ENCODE measurements at places on chromosomes 4 and X.
A peak's percentile ranks its signal among the peaks of the same experiment; 100 is the strongest.

- DNase-seq: no peak
Observed at GRCh38 chr4:155658681-155659064, 8.0 kb upstream of the GUCY1A1 start.

DNA sequence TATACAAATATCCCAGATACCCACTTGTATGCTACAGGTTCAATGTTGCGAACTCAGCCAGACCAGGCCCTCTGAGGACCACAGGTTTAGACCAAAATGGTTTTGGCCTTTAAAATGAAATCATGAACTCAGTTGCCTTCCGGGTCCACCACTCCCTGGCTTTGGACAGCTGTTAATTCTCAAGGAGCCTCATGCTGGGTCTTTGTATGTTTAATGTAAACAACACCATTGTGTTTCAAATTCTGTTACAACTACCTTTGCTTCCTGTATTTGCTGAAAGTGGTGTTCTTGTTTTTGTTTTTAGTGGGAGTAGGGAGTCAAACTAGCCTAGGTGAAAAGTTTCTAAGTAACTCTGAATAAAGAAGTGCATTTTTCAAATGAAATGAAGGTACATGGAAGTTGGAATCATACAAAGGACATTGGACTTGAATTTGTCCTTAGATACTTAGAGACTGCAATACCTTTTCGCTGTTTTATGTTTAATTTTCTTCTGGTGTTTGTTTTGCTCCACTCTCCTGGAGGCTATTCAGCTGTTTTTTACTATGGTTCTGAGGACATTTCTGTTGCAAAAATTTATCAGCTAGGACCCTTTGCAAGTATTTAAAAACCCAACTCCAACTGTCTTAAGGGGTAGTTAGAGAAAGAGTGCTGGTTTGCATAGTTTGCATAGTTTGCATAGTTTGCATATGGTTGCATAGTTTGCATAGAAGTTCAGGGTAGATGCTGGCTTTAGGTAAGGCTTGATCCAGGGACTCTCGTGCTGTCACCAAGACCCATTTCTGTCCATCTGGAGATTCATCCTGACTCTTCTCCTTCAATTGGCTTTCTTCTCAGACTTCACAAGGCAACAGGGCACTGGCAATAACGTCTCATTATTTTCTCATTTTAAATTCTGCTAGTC lies 70.1 kb downstream of the MID1IP1 start:
- DNase-seq: no peak

DNA sequence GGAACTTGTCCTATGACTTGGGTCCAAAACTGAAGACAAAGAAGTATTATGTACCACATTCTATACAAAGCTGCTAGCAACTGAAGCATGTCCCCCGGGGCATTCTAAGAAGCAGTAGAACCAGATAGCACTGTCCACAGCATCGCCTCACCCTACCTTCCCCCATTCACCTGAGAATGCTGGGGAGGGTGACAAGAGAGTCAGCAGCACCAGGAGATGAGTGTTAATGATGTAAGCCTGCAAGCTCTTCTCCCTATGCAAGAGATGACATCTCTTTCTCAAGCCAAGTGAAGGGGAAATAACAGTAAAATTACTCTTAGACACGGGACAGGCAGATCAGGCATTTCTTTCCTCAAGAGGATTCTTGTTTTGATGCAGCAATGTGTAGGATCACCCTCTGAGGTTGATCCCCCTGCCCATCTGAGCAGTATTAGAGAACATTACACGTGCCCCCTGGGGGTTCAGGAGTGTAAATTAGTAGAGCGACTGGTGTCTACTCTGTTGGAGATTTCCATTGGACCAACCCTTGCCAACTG lies 13.9 kb upstream of the TLR1 start:
- DNase-seq: no peak

DNA sequence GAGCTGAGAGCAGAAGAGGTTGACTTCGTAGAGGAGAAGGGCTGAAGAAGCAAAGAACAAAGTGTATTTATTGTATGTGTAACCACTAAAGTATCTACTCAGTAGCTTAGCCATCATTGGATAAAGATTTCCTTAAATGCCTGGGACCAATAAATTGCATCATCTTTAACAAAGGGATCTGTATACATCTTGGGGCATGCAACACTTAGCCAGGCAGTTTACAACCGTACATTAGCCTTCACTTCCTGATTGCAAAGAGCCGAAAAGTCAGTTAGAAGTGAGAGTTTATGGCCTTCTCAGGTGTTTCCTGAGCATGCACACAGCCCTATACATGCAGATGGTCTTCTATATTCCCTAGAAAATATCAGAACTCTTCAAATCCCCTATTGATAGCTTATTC lies 68.0 kb upstream of the MAGED1 start:
- DNase-seq: no peak

DNA sequence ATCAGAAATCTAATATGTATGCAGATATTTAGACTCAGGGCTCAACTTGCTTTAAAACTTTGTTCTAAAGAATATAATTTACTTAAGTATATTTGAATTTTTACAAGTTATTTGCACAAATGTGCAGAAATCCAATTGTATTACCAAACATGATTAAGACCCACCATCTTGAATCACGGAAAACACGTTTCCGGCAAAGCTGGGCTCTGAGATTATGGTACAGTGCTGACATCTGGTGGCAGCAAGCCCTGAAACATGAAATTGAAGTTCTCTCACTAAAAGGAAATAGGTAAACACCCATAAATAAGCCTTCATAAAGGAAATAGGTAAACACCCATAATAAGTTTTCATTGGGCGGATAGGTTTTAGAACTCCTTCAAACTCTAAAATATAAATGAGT lies 98.3 kb upstream of the MAOA start:
- peak; percentile 59 for DNase-seq

- DNase-seq: no peak
Observed at GRCh38 chrX:52277666-52278065, 91.2 kb upstream of the XAGE2 start.

DNA sequence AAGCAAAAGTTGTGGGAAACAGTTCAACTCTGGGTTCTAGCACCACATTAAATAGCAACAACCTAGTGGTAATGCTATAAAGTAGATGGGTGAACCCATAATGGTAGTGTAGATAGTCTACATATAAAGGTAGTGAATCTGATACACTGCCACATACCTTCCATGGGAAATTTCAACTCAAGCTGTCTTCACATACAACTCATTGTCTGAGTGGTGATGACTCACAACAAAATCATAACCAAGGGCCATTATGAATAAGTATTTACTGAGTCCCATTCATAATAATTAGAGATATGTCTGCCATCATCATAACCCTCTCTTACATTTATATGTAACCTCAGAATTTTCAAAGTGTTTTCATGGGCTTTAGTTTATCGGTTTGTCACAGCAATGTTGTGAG lies 34.8 kb downstream of the EGF start:
- DNase-seq: no peak

DNA sequence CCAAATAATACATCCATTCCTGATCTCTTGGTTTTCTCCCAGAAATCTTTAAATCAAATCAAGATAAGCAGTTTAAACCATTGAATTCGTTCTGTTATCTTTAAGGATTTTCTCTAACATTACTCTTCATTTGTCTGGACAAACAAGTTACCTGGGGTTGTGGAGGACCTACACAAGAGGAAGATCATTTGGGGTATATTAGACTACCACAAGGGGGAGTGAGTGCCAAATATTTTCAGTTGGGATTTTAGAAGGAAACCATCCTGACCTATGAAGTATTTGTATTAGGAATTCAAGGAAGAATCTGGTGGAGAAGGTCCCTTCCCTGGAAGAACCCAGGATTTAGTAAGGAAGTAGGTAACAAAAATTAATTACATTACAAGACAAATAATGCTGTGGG lies 12.0 kb upstream of the DCHS2 start:
- DNase-seq: no peak

GRCh38 chr4:183797445-183798300 lies 107.4 kb upstream of the STOX2 start:
- DNase-seq: peak; percentile 47

- DNase-seq: peak; percentile 59
Observed at GRCh38 chr4:102263024-102263787, 82.1 kb downstream of the SLC39A8 start.

GRCh38 chr4:30753316-30753715 lies 33.1 kb downstream of the PCDH7 start:
- DNase-seq: no peak

DNA sequence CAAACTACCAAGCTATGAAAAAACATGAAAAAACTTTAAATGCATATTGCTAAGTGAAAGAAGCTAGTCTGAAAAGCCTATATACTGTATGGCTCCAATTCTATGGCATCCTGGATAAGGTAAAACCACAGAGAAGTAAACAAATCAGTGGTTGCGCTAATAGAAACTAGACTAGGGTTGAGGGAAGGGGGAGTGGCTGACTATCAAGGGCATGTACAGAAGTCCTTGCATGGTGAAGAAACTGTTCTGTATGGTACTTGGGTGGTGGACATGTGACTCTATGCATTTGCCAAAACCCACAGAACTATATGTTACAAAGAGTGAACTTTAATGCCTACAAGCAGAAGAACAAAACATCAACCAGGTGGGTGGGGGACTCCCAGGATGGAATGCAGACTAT lies 96.8 kb downstream of the MTMR1 start:
- no peak for DNase-seq

- peak; percentile 46 for DNase-seq
Observed at GRCh38 chr4:98688411-98689290, 30.2 kb upstream of the TSPAN5 start.

DNA sequence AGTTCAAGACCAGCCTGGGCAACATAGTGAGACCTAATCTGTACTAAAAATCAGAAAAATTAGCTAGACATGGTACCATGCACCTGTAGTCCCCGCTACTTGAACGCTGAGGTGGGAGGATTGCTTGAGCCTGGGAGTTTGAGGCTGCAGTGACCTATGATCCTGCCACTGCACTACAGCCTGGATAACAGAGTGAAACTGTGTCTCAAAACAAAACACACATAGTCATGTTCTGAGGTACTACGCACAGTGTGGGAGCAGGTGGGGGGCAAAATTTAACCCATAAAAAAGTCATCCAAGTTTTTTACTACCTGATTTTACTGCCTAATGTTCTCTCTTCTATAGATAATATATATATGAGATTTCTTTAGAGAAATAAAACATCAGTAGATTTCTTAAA lies 28.4 kb downstream of the HSPA4L start:
- no peak for DNase-seq

DNA sequence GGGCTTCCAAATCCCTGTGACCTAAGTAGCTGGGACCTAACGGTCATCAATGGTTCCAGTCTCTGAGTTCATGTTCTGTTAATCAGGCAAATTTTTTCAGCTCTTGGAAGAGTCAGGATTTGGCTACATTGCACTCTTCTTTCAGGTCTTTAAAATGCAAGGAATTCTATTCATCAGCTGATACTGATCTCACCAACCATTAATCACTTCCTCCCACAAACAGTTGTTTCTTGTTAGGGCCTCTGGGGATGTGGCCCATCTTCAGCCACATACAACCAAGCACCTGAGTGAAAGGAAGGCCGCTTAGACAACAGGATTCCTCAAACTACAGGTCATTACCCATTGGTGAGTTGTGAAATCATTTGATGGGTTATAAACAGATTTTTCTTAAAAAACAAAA lies 71.7 kb downstream of the FANCB start:
- DNase-seq: no peak

DNA sequence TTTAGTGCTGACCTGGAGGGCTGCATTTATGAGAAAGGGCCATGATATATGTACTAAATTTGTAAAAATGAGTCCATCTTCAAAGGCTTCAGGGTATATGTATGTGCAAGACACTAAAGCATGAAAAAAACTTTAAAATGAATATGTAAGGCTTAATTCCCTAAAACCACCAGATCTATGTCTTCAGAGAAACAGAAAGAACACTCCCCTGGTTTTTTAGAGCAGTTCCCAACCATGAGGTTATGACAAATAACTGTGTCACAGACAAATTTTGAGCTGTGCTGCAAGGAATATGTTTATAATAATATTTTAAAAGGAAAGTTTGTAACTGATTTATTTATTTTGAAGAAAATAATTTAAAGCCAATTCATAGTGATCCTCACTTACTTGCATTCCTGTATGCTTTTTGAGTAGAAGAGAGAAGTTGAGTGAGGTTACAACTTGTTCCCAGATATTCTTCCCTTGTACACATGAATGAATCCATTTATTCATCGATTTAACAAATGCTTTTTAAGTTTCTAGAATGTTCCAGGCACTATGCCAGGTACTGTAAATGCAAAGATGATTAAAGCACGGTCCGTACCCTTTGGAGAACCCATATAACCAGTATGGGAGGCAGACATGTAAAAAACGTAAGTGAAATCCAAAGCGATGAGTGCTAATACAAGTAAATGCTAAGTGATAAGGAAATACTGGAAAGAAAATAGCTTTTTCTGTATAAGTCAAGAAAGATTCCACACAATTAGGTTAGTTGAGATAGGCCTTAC lies 295.2 kb upstream of the DIAPH2 start:
- no peak for DNase-seq

DNA sequence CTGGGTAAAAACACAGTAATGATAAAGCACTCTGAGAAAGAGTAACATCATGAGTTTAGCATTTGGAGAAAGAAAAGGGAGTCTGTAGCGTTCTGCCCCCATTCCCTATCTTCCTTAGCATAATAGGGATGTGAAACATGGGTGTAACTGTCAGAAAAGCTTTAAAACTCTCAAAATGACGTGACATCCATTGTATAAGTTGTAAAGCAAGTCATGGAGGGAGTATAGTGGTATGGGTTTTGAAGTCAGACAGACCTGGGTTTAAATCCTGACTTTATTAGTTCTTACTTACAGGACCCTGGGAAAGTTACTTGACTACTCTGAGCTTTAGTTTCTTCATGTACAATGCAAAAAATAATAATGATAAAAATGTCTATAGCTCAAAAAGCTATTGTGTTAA lies 17.1 kb downstream of the FBXO8 start:
- DNase-seq: no peak

- no peak for DNase-seq
Observed at GRCh38 chr4:6222761-6223292, 22.5 kb upstream of the JAKMIP1 start.

GRCh38 chr4:172822331-172822730 lies 346.3 kb upstream of the GALNT7 start:
- no peak for DNase-seq

GRCh38 chr4:102620697-102621497 lies 119.7 kb downstream of the NFKB1 start:
- DNase-seq: peak; percentile 44

GRCh38 chr4:155339588-155339987 lies 37.2 kb downstream of the MAP9 start:
- no peak for DNase-seq

GRCh38 chr4:47490550-47490949 lies 5.5 kb downstream of the ATP10D start:
- DNase-seq: no peak

DNA sequence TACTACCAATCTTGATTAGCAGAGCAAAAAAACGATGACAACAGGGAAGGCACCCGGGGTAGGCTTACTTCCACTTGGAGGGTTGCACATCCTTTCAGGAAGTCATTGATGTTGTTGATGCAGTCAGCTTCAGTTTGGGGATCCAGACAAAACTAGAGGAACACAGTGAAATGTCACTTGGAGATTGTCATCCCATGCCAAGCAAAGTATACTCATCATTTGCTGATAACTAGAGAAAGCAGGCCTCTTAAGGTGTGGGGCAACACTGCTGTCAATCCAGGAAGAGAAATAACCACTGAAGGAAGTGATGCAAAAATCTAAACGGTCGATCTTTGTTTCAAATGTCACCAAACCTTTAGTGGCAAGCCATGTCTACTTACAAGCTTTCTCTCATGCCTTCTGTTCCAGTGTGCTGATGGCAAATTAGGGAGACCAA lies 1.4 kb downstream of the ARHGEF6 start:
- no peak for DNase-seq

GRCh38 chr4:143391895-143392294 lies 55.2 kb downstream of the GAB1 start:
- DNase-seq: no peak

- DNase-seq: no peak
Observed at GRCh38 chrX:139201924-139202323, 328.6 kb upstream of the F9 start.

- no peak for DNase-seq
Observed at GRCh38 chr4:168777277-168777965, 232.6 kb downstream of the CBR4 start.
